Mesothelial cell of epicardium (in vitro differentiated cells): ENCODE measurements at places on chromosomes 6 and 20. TPM values are rescaled to one million over a fixed set of nuclear protein-coding genes. Genes with fewer than 3 reads are reported as not detected.

Gene SMLR1
- not detected in 3 replicates for total RNA-seq

Gene WFDC2
- 57.8 to 61.9 TPM (median 61.3 TPM) in 3 replicates for total RNA-seq

Gene GPANK1
- total RNA-seq = 12.7 to 14.8 TPM (median 14.3 TPM) in 3 replicates

Gene GMDS
- total RNA-seq = 34.9 to 39.9 TPM (median 36.7 TPM) in 3 replicates

Gene DEF6
- 9.3 to 11.3 TPM (median 9.7 TPM) in 3 replicates for total RNA-seq
